ENCODE measurements at places on chromosomes 6 and 20.

- peak; percentile 44 for DNase-seq
Observed at GRCh38 chr20:23446505-23446904, 6.2 kb downstream of the CST11 start.

- DNase-seq, result no peak
Observed at GRCh38 chr20:63292292-63292701, 689 bp upstream of the COL20A1 start.

DNA sequence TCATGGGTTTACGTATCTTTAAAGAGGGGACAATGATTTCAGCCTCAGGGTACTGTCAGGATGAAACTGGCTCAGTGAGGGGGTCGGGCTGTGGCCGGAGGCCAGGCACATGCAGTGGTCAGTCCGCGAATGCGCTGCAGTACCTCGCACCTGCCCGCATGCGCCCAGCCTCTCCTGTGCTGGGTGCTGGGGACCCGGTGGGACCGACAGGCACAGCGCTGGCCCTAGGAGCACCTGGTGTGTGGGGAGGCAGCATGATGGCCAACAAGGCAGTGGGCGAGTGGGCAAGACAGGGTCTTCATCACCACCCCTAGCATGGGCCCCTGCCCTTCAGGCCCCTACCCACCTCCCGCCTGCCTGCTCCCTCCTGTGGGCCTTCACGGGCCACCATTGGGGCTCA lies 970 bp upstream of the CABLES2 start:
- DNase-seq, result no peak

- DNase-seq, result no peak
Observed at GRCh38 chr6:156647991-156648390, 129.2 kb upstream of the ARID1B start.

DNA sequence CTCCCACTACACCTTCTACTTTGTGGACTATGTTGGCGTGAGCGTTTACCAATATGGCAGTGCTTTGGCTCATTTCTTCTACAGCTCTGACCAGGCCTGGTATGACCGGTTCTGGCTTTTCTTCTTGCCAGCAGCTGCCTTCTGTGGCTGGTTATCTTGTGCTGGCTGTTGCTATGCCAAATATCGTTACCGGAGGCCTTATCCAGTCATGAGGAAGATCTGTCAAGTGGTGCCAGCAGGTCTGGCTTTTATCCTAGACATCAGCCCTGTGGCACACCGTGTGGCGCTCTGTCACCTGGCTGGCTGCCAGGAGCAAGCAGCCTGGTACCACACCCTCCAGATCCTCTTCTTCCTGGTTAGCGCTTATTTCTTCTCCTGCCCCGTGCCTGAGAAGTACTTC lies 16.5 kb upstream of the EFHC1 start:
- DNase-seq, result no peak

- DNase-seq, result peak; percentile 35
Observed at GRCh38 chr6:28449056-28449455, 5.8 kb upstream of the ZSCAN23 start.

DNA sequence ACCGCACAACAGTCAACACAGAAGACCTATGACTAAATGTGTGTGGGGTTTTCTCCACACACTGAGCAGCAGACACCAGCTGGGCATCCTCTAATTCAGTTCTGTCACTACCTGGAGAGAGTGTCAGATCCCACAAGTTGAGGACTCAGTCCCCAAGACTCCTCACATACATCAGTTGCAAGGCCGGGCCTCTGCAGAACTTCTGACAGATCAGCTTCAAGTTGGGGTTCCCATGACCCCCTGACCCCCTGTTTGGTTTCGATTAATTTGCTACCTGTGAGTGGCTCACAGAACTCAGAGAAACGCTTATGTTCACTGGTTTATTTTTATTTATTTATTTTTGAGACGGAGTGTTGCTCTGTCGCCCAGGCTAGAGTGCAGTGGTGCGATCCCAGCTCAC lies 3.2 kb upstream of the NINL start:
- DNase-seq, result no peak

- no peak for DNase-seq
Observed at GRCh38 chr6:21469213-21469612, 124.3 kb upstream of the SOX4 start.

DNA sequence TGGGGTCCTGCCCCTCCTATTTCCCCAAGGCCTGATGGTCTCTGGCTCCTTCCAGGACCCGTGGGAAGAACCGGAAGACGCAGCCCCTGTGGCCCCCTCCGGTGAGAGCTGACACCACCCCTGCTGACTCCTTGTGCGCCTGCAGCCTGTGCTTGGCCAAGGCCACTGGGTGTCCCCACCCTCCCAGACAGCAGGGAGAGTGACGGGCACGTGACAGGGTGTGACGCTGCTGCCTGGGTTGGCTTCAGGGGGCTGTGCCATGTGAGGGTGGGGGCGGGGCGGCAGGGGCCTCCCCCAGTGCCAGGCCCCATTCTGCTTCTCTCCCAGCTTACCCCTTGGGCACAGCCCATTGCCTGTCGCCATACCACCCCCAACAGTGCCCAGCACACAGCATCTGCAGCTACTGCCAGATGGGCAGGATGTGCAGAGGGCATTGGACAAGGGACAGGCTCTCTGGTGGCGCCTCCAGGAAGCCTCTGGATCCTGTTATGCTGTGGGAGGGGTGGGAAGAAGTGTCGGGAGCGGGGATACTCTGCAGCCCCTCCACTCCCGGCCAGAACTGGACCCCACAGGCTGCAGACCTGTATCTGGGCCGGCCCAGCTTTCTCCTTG lies 2.9 kb downstream of the BIRC7 start:
- no peak for DNase-seq

- DNase-seq, result no peak
Observed at GRCh38 chr20:11445891-11446290, 471.8 kb upstream of the BTBD3 start.

DNA sequence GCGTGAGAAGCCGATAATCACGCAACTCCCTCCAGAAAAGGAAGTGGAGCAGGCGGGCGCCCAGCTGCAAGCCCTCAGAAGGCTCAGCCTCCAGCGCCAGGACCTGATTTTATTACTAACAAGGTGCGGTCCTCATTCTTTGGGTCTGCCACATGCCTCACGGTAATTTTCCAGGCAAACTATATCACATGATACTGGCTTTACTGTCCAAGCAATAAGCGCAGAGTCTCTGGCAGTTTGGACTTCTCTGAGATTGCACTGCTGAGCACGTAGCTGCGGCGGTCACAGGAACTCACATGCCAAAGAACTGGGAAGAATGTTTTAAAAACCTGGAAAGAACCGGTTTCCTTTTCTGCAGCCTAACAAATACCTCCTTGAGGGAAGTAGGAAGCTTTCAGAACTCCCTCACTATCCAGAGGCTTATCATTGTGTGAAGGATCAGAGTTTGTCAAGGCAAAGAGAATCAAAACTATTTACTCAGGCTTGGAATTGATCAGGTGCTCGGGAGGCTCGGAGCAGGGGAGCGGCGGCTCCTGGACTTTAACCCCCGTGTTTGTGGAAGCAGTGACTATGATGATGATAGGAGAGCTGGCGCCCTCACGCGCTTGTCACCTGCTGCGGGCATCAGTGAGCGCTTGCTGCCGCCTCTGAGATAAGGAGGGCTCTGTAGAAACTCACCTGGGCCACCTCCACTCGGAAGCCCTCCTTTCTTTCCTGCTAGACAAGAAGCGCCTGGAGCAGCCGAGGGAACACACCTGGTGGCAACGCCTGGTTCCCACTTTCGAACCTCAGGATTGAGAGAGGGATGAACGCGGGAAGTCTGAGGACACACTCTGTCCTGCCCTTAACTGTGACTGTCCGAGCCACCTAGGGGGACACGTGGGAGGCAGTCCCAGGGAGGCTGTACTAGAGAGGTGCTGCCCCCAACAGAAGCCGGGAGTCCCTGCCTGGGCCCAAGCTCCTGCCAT lies 27.2 kb upstream of the SYNJ2 start:
- no peak for DNase-seq

DNA sequence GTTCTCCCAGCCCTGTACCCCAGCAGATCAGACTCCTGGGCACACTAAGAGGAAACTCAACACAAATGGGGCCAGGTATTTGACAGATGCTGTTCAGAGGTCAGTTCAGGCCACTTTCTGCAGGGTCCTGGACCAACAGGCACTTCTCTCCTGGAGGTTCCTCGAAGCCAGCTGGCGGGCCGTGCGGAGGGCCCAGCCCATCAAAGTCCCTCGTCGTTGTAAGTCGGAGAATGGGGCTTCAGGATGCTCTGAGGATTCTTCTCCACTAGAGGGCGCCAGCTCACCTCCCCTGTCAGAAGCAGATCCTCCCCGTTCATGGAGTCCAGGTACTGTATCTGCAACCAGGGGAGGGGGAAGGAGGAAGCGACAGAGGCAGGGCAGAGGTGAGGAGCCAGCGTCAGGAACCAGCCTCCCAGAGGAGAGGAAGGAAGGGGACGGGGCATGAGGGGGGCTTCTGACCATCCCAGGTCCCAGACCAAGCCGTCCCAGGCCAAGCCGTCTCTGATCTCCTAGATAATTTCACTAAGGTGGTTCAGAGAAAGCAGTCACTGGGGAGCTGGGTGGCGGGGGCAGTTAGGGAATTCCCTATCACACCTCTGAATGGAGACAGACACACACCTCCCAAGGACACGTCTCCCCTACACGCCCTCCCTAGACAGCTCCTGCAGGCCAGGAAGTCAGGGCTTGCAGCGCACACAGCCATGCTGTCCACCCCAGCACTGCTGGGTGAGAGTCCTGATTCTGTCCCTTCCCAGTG lies 11.7 kb upstream of the FAM83C start:
- peak; percentile 92 for DNase-seq

GRCh38 chr20:15091421-15092037 lies 754.1 kb upstream of the FLRT3 start:
- DNase-seq, result no peak

DNA sequence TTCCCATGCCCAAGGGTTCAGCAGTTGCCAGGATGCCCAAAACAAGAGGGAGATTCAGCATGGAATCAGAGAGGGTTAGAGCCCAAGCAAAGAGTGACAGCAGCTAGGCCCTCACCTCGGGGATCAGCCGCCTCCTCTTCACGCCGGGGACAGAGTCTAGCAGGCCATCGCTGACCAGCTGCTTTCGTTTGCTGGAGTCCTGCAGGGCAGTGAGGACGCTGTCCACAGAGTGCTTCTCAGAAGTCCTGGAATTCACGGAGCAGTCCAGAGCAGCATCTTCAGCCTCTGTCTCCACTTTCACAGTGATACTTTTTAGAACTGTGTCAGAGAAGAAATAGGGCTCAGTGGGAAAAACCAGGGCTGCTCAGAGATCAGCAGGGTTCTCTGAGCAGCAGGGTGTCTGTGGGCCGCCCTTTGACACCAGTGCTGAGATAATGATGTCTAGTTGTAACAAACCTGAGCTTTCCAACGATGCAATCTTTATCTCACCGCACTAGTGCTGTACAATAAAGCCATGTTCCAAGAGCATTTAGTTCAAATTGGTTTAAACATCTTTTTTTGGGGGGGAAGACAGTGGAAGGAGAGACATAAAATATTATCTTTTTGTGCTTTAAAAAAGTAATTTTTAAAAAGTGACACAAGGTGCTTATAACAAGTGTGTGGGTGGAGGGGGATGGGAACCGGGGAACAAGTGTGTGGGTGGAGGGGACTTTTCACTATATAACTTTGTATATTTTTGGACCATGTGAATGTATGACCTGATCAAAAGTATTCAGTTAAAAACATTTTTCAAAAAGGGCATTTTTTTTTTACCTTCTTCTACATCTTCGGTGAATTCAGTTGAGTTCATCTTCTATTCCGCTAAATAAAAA lies 16.6 kb downstream of the BEND3 start:
- no peak for DNase-seq

- DNase-seq, result no peak
Observed at GRCh38 chr6:18536591-18537055, 149.5 kb downstream of the RNF144B start.

GRCh38 chr6:100296810-100297544 lies 167.7 kb downstream of the SIM1 start:
- DNase-seq, result no peak

DNA sequence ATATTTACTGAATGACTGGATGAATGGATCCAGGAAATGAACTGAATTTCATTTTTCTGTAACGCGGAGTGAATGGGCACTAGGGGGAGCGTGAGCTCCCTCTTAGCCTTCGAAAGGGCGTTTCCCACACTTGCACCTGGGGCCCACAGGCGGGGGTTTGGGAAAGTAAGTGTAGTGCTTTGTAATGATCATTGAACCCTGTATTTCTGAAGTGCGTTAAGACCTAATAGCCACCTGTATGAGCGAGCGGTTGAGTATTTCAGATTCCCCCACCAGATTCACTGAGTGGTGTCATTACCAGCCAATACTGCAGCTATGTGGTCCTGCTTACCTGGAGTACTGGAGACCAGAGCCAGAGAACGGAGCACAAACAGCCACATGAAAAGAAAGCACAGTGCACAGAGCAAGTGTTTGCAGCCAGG lies 10.5 kb downstream of the SYTL3 start:
- peak; percentile 66 for DNase-seq

GRCh38 chr6:3188262-3188661 lies 30.9 kb upstream of the TUBB2A start:
- no peak for DNase-seq

DNA sequence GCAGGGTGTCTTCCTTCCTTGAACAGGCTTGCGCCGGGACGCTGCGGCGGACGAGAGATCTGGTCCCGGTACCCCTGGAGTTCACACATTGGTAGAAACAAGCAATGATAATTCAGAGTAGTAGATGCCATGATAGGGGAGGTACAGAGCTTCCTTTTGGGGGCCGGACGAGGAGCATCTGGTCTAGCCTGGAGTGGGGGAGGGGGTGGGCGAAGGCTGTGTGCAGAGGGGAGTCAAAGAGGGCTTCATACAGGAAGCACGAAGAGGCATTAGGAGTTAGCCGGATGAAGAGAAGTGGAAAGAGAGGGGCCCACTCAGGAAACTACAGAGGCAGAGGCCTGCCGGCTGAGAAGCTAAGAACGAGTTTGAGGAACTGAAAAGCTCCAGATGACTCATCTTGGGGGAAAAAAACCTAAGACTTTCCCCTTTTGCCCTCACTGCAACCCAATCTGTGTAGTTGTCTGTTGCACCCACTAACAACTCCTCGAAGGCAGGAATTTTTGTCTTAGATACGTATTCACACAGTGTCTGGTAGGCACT lies 611 bp downstream of the CNPY3 start:
- DNase-seq, result peak; percentile 87

DNA sequence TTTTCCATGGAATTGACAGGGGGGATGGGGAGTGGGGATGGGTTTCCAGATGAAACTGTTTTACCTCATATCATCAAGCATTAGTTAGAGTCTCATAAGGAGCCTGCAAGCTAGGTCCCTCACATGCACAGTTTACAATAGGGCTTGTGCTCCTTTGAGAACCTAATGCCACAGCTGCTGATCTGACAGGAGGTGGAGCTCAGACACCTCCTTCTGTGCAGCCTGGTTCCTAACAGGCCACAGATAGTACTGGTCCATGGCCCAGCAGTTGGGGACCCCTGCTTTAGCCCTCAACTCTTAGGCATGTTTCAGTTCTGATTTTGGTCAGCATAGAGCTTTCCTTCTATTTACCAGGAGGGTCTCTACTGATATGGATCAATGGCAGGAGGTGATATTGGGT lies 251.6 kb downstream of the LAMA2 start:
- DNase-seq, result no peak

- DNase-seq, result no peak
Observed at GRCh38 chr20:44471481-44471882, 4.2 kb upstream of the TTPAL start.

GRCh38 chr6:163694988-163695398 lies 280.5 kb downstream of the QKI start:
- DNase-seq, result no peak

All from activated CD8-positive, alpha-beta T cell treated with anti-CD3 and anti-CD28 coated beads, Interleukin-2, amount 10 ng/mL, durations not matched to agents 7 days and 5 days (primary cell).